Activated naive CD8-positive, alpha-beta T cell treated with anti-CD3 and anti-CD28 coated beads, Interleukin-2, amount 50 U/mL, for 24 hours (primary cell): ENCODE measurements at places on chromosomes 16 and 17.
A peak's percentile ranks its signal among the peaks of the same experiment; 100 is the strongest.

DNA sequence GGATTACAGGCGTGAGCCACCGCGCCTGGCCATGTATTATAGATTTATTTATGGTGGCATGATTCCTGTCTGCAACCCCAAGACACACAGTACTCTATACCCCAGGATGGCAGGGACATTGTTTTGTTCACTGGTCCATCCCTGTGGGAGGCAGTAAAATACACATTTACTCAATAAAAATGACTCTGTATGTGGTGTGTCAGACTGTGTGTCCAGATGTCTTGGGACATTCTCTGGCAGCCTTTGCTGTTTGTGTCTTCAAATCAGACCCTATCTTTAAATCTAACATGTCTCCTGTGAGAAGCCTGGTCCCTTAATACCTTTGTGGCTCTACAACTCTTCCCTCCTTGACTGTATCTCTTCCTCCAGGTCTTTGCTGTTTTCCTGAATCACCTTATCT lies 1.7 kb upstream of the COASY start:
- no peak for DNase-seq

DNA sequence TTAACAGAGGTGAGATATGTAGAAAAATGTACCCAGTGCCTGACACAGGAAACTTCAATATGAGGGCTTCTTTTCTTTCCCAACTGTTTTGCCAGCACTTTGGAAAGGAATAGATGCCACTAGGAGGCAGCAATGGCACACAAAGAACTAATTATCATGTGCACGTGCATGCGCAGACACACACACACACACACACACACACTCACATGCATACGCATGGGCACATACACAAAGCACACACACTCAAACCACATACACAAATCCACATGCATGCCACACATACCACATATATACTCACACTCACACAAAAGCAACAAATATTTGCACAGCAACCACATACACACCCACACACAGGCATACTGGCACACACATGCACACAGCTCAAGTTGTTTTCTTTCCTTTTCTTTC lies 8.8 kb upstream of the CEP112 start:
- DNase-seq, result peak; percentile 45

GRCh38 chr16:996681-997080 lies 15.1 kb downstream of the SOX8 start:
- DNase-seq, result no peak

DNA sequence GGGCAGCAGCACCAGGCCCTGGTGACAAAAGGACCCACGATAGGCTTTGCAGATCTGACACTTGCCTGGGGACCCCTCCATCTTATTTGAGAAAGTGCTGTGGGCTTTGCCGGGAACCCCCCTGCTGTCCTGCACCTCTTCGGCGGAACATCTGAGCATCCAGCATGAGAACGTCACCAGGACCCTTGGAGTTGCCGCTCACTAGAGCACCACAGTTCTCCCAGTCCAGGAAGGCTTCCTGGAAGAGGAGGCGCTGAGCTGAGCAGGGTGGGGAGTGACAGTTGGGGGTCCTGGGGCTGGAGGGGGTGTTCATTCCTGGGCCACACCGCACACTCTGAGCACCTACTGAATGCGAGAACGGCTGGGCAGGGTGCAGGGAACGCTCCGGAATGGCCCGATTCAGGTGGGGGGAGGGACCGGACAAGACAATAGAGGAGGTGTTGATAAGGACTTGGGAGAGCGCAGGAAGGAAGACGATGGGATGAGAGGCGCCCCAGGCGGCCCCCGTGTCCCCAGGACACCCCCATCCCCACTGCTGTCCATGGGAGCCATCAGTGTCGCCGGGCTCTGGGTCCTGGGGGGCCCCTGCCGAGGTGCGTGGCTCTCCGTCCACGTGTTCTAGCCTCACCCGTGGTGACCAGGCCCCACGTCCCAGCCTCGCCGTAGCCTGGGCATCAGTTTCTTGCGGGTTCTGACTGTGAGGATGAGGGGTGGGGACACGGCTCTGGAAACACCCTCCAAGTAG lies 24.8 kb upstream of the CACNA1H start:
- no peak for DNase-seq

DNA sequence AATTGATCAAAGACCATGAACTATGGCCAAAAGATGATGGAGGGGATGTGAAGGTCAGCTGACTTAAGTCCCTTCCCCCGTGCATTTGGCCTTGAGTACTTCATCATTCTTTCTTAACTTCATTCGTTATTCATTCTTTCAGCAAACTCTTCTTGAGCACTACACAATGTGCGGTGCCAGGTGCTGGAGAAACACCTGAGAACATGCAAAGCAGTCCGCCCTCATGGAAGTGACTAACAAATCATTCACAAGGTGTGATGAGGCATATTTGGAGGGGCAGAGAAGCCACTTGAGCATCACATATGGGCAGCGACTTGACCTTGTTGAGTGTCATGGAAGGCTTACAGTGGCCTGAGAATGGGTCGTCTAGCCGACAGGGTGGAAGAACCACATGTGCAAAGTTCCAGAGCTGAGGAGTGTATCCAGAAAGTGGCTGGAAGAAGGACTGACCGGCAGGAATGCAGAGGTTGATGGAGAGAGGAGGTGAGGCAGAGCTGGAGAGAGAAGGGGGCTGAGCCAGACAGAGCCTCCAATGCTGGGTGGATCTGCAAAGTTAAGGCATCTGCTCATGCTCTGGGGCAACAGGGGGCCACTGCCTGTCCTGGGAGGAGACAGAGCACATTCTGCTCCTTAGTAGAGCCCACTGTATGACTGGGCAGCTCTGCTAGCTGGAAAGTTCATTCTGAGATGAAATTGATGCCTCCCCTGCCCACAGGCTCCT lies 25.1 kb upstream of the EIF1 start:
- DNase-seq, result no peak

DNA sequence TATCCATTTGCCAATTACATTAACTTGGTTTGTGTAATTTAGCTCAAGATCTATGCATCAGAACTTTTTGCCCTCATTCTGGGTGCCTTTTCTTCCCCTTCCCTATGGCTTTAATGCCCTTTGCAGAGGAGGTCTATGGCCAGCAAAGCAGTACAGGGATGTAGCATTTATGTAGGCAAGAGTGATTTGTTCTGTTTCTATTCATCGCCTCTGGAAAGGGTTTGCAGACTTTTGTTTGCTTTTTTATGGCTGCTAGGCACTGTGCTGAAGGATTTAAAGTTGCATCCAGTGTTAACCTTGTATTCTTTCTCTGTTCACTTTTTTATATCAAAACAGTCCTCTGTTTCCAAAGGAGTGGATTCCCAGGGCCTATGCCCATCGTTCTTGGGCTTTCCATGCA lies 78.0 kb downstream of the ANKFN1 start:
- DNase-seq, result no peak

- DNase-seq, result no peak
Measured at GRCh38 chr17:17549732-17550366, 41.7 kb downstream of the PEMT start.

DNA sequence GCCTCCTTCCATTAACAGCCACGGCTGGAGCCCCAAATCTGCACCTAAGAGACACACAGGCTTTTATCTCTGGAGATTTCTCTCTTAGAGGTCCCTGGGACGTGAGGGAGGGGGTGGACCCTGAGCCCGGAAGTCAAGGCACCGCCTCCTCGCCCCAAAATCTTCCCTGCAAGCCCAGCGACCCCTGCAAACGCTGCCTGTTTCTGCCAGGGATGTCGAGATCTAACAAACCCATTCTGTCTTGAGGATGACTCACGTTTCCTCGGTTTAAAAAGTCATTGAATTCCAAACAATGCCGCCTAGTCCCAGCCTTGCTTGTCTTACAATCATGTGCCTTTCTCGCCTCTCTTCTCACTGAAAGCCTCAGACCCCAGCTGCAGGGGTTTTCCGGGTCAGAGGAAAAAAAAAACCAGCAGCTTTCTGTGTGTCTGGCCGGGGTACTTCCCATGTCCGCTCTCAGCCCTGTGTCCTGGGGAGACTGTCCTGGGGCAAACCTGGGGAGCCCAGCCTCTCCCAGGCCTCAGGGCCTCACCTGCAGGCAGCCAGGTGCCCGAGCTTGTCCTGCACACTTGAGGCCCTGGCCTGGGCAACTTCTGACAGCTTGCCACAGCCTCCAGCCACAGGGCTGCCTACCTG lies 15.4 kb downstream of the ARL2BP start:
- peak; percentile 25 for DNase-seq

GRCh38 chr17:37490638-37491614 lies 1.2 kb downstream of the DUSP14 start:
- DNase-seq, result peak; percentile 28

DNA sequence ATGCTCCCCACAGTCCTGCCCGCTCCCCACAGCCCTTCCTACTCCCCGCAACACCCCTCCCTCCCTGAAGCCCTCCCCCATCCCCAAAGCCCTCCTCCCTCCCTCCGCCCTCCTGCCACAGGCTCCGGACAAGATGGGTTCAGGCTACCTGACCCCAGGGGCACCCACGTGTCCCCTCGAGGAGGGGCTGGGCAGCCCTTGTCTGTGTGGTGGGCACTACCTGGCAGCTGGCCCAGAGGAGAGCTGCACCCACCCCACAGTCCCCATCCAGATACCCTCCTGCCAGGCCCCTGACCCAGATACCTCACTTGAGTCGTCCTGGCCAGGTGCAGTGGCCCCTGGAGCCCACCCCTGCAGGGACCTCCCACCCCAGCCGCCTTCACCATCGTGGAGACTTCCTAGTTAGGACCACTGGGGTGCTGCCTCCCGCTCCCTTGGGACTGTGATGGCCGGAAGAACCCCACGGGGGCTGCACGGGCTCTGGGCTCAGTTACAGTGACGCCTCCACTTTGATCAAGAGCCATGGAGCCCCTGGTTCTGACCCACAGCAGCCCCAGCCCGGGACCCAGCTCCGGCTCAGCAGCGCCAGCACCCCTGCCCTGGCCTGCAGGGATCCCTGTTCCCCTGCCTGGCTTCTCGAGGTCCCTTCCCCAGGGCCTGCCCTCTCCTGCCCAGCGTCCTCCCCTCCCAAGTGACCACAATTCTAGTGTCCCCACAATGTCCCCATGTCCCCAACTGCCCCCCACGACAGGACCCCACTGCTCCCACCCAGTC lies 806 bp downstream of the PERCC1 start:
- DNase-seq, result no peak

- no peak for DNase-seq
Measured at GRCh38 chr17:67015001-67015400, 29.4 kb upstream of the CACNG1 start.

DNA sequence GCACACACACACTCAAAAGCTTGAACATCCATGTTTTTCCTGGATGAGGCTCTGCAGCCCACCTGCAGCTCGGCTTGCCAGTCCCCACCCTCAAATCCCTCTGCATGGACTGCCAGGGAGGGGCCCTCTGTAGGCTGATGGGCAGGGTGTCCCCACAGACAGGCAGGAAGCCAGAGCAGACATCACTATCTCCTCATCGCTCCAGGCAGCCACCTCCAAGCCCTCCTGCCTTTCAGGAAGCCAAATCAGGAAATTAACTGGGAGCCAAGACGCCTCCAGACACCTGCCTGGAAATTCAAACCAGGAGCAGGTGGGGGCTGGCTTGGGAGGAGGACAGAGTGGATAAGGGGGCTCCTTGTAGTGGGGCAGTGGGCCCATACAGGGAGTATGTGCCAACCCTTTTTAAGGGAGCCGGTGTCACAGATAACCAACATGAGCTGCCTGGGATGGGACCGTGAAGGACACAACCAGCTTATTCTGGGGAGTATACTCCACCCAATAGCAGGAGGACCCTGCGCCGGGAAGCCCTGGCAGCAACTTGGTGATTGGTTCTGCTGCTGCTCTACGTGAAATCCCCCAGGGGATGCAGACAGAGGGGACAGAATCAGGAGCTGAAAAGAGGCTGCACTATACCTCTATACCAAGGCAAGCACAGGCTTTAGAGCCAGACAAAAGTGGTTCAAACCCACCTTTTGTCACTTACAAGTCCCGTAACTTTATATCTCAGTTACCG lies 139.1 kb downstream of the CCT6B start:
- DNase-seq, result no peak

- no peak for DNase-seq
Measured at GRCh38 chr17:82565551-82565950, 46.0 kb downstream of the FOXK2 start.

DNA sequence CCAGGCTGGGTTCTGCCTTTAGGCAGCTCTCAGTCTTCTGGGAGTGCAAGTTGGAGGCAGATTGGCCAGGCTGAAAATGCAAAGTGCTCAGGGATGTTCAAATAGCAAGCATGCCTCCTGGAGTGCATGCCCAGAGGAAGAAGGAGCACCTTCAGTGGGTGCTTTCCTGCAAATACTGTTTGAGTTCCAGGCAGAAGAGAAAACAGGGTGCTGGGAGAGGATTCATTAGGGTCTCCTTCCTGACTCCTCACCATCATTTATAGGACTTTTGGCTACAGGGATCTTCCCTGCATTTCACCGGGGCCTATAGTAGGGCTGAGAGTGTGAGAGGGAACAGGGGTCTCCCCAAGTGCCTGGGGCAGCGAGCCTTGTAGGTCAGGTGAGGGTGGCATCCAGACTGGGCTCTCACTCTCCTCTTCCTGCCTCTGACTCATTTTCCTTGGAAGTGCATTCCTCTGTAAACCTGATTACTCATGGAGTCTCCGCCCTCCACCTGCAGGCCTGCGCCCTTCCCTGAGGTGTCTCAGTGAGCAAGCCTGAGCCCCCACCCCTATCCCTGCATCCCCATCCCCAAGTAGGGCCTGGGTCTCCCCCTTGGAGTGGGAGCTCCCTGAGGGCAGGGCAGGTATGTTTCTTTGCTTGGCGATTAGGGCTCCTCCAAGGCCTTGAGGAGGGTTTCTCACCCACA lies 17.1 kb upstream of the TNS4 start:
- DNase-seq, result no peak

DNA sequence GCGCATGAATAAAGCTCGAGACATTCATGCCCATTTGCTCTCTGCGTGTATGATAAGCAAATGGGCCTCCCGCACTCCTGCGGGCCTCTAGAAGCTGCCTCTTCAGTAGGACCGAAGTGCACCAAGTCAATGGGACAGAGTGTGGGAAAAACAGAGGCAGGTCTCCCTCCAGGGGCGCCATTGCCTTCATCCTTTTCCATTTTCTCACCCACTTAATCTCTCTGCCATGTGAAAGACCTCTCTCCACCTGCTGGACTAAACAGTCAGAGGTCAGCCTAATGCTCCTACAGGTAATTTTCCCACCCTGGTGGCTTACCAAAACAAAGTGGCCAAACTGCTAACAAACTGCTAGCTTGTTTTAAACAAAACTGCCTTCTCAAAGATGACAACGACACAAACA lies 210.9 kb downstream of the ZFHX3 start:
- DNase-seq, result no peak

GRCh38 chr17:57999496-58000017 lies 7.5 kb downstream of the SRSF1 start:
- DNase-seq, result no peak

GRCh38 chr16:53689636-53690035 lies 14.0 kb downstream of the RPGRIP1L start:
- no peak for DNase-seq

GRCh38 chr16:7304958-7305357 lies 27.7 kb upstream of the RBFOX1 start:
- no peak for DNase-seq
